H9 (cell line): ENCODE measurements at places on chromosomes 3 and 15.
A peak's percentile ranks its signal among the peaks of the same experiment; 100 is the strongest.

DNA sequence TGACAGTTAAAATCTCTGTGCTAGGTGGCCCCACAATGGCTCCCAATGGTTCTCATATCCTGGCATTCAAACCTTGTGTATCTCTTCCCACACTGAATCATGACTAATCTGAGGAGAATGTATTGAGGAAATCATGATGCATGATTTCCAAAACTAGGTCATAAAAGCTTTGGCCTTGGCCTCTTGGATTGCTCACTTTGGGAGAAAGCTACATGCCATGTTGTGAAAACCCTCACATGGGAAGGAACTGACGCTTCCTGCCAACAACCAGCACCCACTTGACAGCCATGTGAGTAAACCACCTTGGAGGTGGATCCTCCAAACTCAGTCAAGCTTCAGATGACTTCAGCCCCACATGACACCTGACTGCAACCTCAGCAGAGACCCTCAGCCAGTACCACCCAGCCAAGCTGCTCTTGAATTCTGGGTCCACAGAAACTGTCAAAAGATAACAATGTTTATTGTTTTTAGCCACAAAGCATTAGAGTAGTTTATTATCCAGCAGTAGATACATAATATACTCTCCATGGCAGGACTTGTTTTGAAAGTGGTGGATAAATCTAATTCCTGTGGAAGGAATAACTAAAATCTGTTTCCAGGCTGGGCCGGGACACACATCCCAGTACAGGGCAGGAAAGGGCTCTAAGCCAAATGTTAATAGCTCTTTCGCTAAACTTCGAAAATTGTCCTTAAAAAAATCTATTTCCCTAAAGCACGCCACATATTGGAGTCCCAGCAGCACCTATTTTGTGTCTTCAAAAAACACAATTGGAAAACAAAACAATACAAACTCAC, 1.0 kb upstream of the ZNF620 start:
- DNase-seq = no peak

DNA sequence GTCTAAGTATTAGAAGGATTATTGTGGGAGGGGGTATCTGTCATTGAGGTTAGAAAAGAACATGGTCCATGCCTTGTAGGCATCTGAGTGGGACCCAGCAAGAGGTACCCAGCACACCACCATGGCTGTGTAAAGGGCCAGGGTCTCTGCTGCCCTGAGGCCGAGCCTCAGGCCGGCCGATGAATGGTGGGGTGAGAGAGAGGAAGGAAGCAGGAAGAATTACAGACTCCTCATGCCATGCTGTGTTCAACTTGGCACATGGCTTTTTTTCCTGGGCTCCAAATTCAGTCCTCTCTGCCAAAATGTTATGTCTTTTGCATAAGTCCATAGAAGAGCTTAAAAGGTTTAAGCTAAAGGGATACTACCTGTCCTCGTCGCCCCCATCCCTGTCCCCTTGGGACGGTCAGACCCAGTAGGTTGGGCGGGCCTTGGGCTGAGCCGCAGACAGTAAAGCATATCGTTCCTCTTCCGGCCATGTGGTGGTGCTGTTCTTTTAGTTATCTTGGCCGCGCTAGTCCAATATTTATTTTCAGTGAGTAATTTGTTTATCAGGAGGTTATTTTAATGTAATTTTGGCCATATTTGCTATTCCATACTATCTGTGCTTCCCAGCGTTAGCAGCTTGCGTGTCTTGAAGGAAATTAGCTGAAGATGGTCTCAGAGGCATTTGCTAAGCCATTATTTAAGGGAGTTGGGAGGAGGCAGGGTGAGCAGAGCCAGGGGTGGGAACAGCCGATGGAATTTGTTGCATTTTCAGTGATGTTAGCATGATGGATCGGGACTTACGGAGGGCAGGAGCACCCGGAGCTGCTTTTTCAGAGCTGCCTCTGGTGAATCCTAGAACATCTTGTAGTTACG, 152.4 kb downstream of the AGBL1 start:
- peak; percentile 72 for DNase-seq

GRCh38 chr15:37483779-37484178, 383.4 kb upstream of the MEIS2 start:
- no peak for DNase-seq

GRCh38 chr15:68537506-68537905, 41.3 kb upstream of the CORO2B start:
- no peak for DNase-seq

GRCh38 chr3:194308601-194309449, 42.3 kb downstream of the CPN2 start:
- DNase-seq = no peak

DNA sequence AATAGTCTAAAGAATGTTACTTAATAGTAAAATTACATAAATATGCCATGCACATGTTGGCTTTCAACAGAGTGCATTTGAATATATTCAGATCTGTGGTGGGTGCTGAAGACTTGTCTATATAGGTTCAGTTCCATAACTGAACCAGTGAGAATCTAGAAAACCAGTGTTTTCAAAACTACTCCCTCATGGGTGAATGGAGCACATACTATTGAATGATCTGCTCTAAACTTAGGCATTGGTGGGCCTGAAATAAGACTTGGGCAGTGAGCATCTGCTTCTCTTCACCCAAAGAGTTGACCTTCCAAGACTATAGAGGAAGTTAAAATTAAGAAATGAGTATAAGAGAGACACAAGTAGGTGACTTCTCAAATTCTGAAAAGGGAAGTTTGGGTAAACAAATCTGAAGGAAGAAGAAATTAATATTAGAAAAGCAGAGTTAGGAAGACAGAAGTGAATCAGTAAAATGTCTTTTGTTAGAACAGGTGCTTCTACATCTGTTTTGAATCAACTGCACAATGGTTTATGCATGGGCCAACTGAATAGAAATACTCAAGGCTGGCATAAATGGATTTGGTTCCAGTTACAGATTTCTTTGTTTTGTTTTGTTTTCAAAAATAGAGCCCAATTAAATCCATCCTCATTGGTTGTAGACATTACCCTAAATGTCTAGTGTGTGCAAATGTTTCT, 19.3 kb downstream of the ALCAM start:
- DNase-seq = no peak

GRCh38 chr3:4953119-4953518, 26.1 kb upstream of the BHLHE40 start:
- no peak for DNase-seq

- DNase-seq = no peak
Observed at GRCh38 chr3:73141525-73141924, 80.1 kb downstream of the EBLN2 start.

- DNase-seq = no peak
Observed at GRCh38 chr3:45861043-45861719, 19.3 kb upstream of the LZTFL1 start.

DNA sequence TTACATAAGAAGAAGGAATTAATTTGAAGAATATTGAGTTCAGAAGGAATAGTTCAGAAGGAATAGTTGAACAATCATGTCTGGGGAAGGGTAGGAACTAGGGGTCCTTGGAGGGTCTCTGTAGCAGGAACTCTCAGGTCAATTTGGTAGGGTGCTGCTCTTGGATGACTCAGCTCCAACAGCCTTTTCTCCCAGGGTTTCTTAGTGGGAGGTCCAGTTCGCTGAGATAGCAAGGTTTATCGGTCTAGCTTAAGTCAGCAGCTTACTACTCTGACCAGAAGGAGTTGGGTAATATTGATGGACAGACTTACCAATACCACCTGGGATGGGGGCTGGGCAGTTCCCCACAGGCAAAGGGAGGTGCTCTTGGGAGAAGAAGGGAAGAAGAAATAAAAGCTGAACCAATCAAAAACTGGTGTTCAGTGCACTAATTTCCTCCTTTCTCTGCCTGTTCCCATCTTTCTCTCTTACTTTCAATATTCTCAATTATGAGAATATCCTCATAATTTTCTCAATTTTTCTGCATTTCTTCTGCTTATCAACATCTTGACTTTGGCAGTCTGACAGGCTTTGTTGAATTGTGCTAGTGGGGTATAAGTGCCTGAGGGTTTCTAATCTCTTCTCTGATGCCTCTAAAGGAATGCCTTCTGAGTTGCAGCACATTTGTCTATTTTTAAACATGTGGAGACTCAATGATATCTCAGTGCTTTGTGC, 14.4 kb upstream of the MITF start:
- DNase-seq = no peak

GRCh38 chr15:83769411-83769999, 115.6 kb downstream of the ADAMTSL3 start:
- no peak for DNase-seq

DNA sequence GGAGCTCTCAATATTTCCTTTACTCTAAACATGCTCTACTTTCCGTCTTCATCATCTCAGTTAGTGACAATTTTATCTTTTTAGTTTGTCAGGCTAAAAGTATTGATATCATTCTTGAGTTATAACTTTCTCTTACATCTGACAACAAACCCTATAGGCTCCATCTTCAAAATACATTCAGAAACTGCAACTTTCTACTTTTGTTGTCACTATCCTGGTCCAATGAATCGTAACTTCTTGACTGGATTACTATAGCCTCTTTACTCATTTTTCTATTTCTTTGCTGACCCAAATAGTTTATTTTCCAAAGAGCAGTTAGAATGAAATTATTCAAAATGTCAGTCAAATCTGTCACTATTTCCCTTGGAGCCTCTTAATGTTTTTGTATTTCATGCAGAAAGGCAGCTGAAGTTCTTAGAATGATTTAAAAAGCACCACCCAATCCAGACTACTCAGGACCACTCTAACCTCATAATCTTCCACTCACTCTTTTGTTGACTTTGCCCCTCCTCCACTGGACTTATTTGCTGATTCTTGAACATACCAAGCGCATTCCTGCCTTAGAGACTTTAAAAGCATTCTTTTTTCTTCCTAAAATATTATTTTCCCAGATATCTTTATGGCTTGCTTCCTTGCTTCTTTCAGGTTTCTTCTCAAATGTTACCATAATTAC, 119.9 kb upstream of the CBLB start:
- DNase-seq = no peak

DNA sequence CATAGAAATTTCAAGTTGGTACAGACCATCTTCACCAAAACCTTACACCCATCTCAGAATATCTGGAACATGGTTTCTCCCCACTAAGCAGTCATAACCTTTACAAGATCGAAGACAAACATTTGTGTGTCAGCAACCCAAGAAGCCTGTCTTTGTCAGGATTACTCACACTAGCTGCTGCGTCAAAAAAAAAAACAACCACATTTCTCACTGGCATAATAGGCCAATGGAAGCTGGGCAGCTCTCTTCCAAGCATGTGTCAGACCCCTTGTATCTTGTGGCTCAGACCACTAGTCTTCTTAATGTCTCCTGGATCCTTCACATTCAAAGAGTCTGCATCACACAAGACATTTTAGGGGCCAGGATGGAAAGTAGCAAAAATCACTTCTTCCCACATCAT, 266.9 kb upstream of the IGF1R start:
- no peak for DNase-seq

DNA sequence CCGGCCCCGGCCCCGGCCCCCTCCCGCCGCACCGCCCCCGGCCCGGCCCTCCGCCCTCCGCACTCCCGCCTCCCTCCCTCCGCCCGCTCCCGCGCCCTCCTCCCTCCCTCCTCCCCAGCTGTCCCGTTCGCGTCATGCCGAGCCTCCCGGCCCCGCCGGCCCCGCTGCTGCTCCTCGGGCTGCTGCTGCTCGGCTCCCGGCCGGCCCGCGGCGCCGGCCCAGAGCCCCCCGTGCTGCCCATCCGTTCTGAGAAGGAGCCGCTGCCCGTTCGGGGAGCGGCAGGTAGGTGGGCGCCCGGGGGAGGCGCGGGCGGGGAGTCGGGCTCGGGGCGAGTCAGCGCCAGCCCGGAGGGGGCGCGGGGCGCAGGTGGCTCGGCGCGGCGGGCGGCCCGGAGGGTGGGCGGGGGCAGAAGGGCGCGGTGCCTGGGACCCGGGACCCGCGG, 352 bp downstream of the CHRD start:
- DNase-seq = peak; percentile 71

DNA sequence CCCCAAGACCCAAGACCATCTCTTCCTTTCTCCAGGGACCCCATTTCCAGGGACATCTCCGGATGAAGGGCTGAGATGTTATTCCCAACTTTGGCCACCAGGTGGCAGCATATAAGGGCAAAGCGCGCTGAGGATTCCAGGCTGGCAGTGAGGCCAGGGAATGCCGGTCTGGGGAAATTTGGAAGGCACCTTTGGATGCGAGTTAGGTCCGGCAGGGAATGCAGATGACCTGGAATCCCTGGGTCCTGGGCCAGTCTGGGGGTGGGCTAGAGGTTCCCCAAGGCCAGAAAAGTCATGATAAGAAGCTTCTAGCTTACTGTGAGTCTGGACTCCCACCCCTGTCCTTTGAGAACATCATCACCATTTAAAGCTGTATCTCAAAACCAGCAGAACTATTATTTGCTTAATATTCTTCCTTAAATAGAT, 1.6 kb upstream of the CHST13 start:
- DNase-seq = peak; percentile 76

- DNase-seq = no peak
Observed at GRCh38 chr15:78672285-78673014, 31.4 kb upstream of the CHRNB4 start.

GRCh38 chr15:69820819-69821218, 276.9 kb downstream of the TLE3 start:
- peak; percentile 83 for DNase-seq

DNA sequence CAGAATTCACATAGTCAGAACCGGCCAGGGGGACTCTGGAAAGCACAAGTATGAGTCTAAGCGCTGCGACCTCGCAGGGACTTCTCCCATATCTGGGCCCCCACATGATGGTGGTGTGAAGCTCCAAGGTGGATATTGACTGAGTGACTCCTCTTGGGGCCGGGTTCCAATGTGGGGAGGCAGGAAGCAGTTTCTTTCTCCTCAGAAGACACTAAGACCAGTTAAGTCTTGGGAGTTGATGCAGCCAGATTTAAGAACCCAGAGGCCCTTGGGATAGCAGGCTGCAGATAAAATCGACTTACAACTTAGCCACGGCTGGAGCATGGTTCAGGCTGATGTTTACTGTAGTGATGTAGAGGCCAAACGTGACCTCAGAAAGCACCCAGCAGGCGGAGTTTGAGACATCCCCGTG, 55.4 kb upstream of the KLF13 start:
- no peak for DNase-seq

DNA sequence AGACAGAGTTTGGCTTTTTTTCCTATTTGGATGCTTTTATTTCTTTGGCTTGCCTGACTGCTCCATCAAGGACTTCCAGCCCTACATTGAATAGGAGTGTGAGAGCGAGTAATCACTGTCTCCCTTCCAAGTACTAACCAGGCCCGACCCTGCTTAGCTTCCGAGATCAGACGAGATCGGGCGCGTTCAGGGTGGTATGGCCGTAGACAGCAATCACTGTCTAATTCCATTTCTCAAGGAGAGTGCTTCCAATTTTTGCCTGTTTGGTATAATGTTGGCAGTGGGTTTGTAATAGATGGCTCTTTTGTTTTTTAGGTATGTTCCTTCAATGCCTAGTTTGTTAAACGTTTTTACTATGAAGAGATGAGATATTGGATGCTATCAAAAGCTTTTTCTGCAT, 125.0 kb upstream of the PEX5L start:
- DNase-seq = no peak

GRCh38 chr15:39202641-39203040, 378.2 kb upstream of the THBS1 start:
- DNase-seq = no peak

DNA sequence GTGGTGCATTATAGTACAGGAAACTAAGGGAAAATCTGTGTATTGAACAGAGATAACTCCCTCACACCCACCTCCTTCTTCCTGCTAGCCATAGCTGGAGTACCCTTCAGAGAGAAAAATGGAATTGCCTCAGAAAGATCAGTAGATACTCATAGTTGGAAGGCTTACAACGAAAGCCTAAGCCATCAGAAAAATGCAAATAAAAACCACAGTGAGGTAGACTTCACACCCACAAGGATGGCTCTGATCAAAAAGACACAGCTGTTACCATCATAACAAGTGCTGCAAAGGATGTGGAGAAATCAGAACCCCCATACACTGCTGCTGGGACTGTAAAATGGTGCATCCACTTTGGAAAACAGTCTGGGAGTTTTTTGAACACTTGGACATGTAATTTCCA, 7.4 kb upstream of the DLG1 start:
- no peak for DNase-seq
